Mesothelial cell of epicardium (in vitro differentiated cells): ENCODE measurements at places on chromosomes 7 and 10.

GRCh38 chr10:22335173-22335933 is 9.9 kb upstream of the SPAG6 start:
- peak; percentile 56 for DNase-seq

- no peak for DNase-seq
Observed at GRCh38 chr7:38160003-38160571, 18.0 kb upstream of the STARD3NL start.

DNA sequence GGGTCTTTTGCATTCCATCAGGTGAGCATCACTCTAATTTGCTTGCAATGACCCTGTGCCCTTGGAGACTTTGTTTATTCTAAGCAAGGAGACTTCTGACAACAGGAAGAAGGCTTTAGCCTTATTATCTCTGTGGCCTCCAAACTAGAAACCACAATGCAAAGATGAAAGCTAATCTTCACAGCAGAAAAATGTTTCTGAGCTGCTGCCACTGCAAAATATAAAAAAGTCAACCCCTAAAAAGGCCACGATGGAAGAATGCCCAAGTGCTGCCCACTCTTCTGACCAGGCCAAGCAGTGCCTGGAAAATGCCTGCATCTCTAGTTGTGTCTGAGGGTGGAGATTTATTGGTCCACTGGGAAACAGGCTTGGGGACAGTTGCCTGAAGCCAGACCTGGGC is 299.9 kb downstream of the C7orf25 start:
- DNase-seq = no peak

- DNase-seq = peak; percentile 69
Observed at GRCh38 chr7:101486433-101487104, 123.9 kb downstream of the COL26A1 start.

DNA sequence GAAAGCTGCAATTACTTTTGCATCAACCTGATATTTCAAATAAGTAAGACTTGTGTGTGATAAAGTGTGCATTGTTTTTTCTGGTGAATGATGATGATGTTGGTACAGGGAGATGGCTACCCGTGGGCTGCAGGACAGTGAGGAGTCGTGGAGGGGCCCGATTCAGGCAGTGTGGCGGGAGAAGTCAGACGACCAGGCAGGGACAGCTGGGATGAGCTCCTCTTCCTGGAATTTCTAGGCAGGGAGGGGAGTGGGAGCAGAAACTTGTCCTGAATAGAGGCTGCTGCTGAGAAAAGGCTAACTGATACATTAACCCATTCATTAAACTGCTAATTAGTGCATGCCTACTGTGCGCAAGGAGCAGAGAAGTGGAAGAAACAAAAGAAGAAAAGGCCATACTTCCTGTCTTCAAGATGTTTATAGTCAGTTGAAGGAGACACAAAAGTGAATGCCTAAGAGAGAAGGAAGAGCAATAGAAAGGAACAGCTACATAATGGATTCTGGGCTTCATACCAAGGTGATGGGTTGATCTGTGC is 9.3 kb upstream of the GATAD1 start:
- DNase-seq = no peak

- DNase-seq = no peak
Observed at GRCh38 chr7:135803143-135803542, 54.5 kb upstream of the FAM180A start.

DNA sequence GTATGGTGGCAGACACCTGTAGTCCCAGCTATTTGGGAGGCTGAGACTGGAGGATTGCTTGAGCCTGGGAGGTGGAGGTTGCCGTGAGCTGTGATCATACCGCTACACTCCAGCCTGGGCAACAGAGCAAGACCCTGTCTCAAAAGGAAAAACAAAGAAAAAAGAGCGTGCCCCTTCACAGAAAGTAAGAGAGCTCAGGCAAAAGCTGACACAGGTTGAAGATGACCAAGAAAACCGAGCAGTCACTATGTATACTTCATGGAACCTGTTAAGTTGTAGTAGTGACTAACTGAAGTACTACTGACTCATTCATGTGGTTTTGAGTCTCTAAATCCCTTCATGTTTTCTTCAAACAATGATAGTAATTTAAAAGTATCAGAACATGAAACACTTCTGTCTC is 1.2 kb upstream of the PRRT4 start:
- no peak for DNase-seq

DNA sequence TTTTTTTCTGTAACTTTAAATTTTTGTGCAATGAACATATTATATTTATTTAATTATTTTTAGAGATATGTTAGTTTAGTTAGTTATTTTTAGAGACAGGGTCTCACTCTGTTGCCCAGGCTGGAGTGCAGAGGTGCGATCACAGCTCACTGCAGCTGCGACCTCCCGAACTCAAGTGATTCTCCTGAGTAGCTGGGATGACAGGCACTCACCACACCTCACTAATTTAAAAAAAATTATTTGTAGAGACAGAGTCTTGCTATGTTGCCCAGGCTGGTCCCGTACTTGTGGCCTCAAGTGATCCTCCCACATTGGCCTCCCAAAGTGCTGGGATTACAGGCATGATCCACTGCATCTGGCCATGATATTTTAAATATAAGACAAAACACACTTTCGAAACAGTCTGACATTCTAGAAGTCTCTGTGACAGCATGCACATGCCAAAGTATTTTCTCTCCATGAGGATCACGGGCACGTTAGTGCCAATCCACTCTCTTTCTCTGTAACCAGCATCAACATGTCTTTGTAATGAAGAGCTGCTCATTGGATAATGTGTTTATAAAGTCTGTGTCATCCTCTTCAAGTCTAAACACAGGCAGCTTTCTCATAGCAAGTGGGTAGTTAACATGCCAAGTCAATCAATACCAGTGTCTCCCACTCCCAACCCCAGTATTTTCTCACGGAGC is 137.4 kb downstream of the GLI3 start:
- DNase-seq = no peak

- no peak for DNase-seq
Observed at GRCh38 chr10:83539528-83540308, 599.6 kb upstream of the GHITM start.

DNA sequence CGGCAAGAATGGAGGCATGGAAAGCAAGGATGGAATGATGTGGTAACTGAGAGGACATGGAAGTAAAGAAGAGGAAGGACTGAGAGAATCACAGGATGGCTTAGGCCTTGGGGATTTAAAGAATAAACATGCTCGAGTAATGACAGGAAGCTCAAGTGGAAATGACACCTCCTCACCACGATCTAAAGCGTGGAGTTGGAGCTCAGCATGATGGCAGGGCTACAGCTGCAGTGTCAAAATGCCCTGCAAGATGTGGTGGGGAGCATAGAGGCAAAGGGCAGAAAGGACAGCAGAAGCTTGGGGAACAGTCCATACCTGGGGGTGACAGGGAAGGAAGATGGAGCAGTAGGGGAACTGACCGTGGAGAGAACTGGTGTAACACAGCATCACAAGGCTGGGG is 229.5 kb upstream of the PLXNA4 start:
- no peak for DNase-seq

DNA sequence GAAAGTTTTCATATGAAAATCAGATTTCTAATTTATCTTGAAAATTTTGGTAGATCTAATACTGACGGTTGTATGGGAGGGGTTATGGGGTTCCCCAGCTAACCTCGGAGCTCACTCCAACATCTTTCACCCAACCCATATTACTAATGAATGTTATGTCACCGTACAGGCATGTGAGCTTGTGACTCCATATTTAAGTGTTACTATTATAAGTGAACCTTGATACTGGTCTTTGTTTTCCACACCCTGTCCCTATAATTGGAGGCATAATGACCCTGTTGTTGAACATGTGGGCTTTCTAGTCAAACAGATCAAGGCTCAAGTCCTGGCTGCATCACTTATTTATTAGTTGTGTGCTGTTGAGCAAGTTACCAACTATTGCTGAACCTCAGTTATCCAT is 27.2 kb downstream of the WDFY4 start:
- DNase-seq = no peak

DNA sequence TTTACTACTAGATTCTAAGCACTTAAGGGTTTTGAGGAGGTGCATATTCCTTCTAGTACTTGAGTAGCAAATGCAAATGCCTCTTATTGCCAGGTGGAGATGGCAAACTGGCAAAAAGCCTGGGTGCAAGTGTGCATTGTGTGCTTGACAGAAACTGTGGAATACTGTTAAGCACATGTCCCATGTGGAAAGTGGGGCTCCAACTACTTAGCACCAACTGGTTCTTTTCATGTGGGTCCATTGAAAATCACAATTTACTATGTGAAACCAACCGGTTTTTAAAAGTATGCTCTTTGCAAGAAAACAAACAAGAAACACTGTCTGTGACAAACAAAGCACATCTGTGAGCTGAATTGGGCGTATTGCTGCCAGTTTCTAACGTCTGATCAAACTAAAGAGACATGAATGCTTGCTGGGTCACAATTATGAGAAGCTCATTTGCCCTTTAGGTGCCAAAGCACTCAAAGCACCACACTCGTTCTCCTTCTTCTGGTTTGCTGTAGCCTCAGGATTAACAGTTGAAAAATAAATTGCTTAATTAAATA is 197.4 kb downstream of the SEMA3E start:
- no peak for DNase-seq

- no peak for DNase-seq
Observed at GRCh38 chr7:48147078-48147591, 24.1 kb upstream of the ABCA13 start.

- DNase-seq = no peak
Observed at GRCh38 chr10:116738339-116738738, 4.0 kb downstream of the HSPA12A start.

GRCh38 chr7:93736668-93737369 is 153.7 kb downstream of the TFPI2 start:
- DNase-seq = no peak

GRCh38 chr10:70541736-70542564 is 60.6 kb downstream of the PRF1 start:
- no peak for DNase-seq

- no peak for DNase-seq
Observed at GRCh38 chr10:85795460-85795859, 571.1 kb downstream of the GRID1 start.

DNA sequence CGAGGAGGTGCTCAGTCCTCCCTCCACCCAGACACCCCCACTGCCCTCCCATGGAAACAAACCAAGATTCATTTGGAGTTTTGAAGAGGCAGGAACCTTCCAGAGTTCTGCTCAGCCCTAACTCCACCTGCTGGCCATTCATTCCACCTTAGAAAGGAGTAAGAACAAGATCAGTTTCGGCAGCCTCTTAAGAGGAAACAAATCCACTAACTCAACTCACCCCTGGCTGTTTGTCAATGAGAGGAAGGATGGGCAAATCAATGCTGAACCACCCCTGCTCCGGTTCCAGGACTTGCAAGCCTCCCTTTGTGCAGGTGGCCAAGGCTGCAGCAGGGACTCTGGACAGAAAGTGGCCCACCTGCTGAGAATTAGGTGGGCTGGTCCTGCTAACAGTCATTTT is 26.2 kb downstream of the CCDC3 start:
- DNase-seq = no peak
